ENCODE measurements at places on chromosomes 3 and 15.

DNA sequence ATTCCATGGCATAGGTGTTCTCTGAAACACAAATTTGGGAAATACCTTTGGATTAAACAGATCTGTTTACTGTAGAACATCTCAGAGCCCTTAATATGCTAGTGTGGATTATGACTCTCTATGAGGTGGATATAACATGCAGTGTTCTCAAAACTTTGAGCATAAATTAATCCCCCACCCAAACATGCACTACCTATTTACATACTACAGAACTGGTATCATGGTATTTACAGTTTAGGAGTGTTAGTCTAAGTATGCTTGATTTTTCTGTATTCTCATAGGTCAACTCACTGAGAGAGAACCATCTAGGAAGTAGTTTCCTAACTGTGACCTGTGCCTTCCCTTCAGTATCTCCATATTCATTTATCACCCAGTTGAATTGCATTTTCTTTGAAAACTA lies 30.9 kb upstream of the ZNF609 start:
- DNase-seq: no peak

DNA sequence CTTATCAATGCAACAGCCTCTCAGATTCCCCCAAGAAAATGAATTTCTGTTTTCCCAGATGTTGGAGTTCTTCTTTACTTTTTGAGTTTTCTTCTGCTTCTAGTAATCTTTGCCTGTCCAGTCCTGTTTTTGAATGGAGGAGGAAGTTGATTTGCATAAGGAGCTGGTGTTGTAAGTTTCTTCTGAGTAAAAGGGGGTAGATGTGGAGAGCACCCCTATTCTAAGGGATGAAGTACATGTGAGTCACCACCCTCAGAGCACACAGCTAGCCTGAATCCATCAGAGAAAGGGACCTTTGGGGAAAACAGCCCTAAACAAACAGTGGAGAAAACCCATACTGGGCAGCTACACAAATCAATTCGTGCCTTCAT lies 34.5 kb downstream of the ACAA1 start:
- no peak for DNase-seq

DNA sequence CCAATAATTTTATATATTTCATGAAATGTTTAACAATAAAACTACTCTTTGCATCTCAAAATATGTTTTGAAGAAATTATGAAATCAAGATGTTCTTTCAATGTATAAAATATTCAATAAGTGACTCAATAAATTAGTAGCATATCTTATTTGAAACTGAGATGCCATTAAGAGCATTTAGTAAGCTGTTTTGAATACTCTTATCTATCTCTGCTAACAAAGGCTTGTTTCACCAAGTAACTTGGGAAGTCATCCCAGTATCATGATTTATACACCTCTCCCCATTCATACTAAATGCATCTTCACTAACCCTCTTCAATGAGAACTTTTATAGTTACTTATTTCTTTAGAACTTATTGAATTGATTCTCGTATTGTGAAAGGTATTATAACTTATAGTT lies 43.1 kb downstream of the TNIK start:
- DNase-seq: no peak

- DNase-seq: no peak
These were observed 11.1 kb downstream of the LRTM1 start for GRCh38 chr3:54916732-54917131.

DNA sequence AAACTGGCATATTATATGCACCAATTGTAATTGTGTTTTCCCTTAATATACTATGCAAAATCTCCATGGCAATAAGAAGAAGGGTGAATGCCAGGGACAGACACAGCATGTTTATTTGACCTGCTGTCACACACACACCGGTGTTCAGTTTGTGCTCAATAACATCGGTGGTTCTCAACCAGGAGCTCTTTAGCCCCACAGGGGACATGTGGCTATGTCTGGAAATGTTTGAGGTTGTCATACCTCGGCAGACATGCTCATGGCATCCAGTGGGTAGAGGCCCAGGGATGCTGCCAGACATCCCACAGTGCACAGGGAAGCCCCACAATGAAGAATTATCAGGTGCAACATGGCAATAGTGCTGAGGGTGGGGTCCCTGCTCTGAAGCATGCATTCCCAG lies 38.2 kb downstream of the GLB1 start:
- DNase-seq: no peak

- DNase-seq: no peak
These were observed 792 bp downstream of the ATP13A3 start for GRCh38 chr3:194485881-194486539.

DNA sequence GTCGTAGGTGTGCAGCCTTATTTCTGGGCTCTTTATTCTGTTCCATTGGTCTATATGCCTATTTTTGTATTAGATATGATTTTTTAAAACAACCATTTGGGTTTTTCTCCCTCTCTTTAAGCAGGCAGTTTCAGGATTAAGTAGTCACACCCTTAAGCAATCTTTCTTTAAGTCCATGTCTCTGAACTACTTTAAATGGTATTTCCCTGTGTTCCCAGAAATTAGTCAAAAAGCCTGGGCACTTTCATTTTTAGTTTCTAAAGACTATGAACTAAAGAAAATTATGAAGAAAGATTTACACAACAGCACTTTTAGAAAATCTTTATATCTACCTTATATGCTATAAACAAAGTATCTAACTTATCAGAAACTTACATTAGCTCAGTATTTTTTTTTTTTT lies 110.3 kb downstream of the FAIM start:
- no peak for DNase-seq

GRCh38 chr3:11588755-11589154 lies 55.0 kb downstream of the VGLL4 start:
- DNase-seq: no peak

- no peak for DNase-seq
These were observed 119.9 kb upstream of the STT3B start for GRCh38 chr3:31412832-31413231.

DNA sequence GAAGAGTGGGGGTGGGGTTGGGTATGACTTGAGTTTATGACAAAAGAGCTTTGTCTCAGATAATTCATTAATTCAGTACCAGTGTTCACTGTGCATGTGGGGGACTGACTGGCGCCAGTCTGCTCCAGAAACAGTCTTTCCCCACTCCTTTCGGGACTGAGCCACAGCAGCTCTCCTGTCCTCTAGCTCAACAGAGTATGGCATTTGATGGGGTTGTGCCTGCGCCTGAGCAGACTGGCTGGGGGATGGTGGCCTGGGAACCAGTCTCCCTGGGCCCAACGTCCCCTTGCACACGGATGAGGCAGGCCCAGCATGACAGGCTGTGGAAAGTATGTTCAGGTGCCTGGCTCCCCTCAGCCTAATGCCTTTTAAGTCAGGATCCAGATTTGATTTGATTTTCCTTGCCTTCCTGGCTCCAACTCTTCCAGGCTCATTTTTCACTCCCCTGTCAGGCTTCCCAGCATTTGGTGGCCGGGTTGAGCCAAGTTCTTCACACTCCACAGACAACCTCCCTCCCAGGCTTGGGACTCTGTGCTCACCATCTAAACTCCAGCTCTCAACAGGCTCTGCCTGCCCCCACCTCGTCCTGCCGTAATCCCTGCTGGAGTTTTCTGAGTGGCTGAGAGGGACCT lies 105.0 kb downstream of the MYLK start:
- no peak for DNase-seq

- DNase-seq: no peak
These were observed 918.8 kb upstream of the CFAP20DC start for GRCh38 chr3:59968513-59969045.

GRCh38 chr15:35170207-35170606 lies 85.1 kb upstream of the NANOGP8 start:
- DNase-seq: no peak

DNA sequence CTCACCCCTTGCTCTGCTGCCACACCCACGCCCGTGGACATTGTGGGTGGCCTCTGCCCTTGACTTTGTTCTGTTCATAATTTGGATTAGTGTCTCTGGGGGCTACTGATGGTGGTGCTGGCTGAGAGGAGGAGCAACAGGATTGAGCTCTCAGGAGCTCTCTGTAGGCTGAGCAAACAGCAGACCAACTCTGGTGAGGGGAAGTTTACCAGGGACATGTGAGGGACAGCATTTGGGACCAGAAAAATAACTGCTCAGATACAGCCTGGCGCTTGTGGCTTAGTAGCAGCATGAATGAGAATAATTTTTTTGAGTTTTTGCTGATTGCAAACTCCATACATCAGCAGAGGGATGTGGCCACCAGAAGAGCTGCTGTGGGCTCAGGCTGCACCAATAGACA lies 14.8 kb downstream of the PPCDC start:
- DNase-seq: no peak
